Neural crest cell (in vitro differentiated cells): ENCODE measurements at places on chromosomes 2 and 18.
A peak's percentile ranks its signal among the peaks of the same experiment; 100 is the strongest.

- peak; percentile 55 for DNase-seq
Measured at GRCh38 chr18:79395761-79396404, at the start of gene NFATC1. TSS of gene NFATC1 (plus strand) at chr18:79395930. CDS start at chr18:79396225, 295 bp downstream.

DNA sequence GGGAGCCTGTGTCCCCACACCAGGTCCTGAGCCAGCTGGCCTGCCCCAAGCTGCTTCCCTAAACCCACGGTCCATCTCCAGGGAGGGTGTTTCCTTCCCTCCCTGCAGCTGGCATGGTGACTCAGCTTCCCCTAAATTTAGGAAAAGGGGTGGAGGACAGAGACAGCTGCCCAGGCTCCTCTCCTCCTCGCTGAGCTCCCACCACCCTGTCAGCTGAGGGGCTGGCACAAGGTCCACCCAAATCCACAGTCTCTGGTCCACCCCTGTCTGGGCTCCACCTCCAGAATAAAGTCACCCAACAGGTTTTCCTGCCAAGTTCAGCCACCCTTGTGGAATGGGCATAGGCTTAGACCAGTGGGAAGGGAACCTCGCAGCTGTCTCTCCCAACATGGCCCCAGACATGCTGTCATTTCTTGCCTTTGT, 156.5 kb downstream of the TNS1 start:
- no peak for DNase-seq

DNA sequence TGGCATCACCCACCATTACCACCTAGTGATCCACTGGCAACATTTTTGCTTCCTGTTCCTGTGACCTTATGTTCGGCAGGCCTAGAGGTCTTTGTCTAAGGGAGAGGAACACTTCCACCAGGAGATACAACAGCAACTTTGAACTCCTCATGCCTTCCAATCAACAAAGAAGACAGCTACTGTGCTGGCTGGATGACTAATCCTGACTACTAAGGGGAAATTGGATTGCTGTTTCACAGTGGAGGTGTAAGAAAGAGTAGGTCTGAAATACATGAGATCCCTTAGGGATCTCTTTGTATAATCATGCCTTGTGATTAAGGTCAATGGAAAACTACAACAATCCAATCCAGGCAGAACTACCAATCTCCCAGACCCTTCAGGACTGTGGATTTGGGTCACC, 45.2 kb downstream of the EIF2AK3 start:
- no peak for DNase-seq

GRCh38 chr2:192500550-192501200, 305.9 kb upstream of the TMEFF2 start:
- DNase-seq = no peak

GRCh38 chr2:55152475-55153412, 79.3 kb downstream of the CLHC1 start:
- no peak for DNase-seq

DNA sequence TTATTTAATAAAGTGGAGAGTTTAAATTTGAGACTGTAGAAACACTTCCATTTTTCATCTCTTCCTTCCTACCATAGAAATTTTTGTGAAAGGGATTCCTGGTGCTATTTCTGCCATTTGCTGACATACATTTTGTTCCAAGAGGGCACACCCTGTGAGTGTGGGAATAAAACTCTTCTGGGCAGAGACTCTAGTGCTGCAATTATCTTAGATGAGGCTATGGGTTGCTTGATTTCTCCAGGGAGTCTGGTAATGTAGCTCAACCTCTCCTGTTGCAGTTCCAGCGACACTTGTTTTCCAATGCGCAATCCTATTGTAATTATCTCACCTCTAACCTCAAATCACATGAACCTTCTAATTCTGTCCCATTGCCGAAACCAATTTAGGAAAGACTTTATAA, 60.1 kb upstream of the ZSWIM2 start:
- no peak for DNase-seq

GRCh38 chr18:2518473-2518872, 52.8 kb downstream of the METTL4 start:
- DNase-seq = no peak

- no peak for DNase-seq
Measured at GRCh38 chr2:119276864-119277263, 53.2 kb downstream of the STEAP3 start.

DNA sequence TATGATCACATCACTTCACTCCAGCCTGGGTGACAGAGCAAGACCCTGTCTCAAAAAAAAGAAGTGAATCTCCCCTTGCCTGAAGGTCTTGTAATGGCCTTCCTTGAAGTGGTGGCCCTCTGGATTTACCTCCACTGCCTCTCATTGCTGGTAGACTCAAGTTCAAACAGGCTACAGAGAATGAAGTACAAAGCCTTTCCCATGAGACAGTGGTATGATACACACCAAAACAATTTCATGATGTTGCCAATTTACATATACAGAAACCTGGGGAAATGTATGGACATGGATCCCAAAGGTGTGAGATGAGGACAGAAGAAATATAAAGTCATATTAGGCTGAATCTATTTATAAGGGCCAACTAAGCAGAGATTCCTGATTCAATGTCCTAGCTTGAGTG, 4.8 kb upstream of the NOTO start:
- DNase-seq = no peak
